ENCODE measurements at places on chromosomes 12 and 14. TPM values are rescaled to one million over a fixed set of nuclear protein-coding genes. Genes with fewer than 3 reads are reported as not detected.

KRT4 gene
- polyA plus RNA-seq = not detected

GRCh38 chr12:27937768-27938167, 34.8 kb downstream of the PTHLH start:
- no peak for DNase-seq

GRCh38 chr14:54881235-54881760, 21.3 kb downstream of the GCH1 start:
- DNase-seq = no peak

DNA sequence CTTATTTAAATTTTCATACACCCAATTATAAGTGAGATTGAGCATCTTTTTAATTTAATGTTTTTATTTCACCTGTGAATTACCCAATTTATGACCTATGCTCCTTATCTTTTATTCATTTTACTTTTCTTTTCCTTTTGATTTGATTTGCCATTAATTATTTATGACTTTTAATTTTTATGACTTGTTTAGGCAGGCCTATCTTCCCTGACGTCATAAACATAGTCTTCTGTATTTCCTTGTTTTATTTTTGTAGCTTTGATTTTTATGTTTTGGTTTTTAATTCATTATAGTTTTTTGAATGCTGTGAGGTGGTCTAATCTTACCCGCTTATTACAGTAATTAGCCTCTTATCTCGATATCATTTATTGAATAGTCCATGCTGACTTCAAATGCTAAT, 467.1 kb upstream of the FAR2 start:
- DNase-seq = no peak

GRCh38 chr14:92650581-92651105, 97.8 kb downstream of the LGMN start:
- DNase-seq = no peak
